ENCODE measurements at places on chromosomes 7 and 10. TPM values are rescaled to one million over a fixed set of nuclear protein-coding genes. Genes with fewer than 3 reads are reported as not detected.

GRCh38 chr10:1662438-1663025, 74.8 kb downstream of the ADARB2 start:
- no peak for DNase-seq
- H3K27me3 ChIP-seq, result peaks cover 39% of the 10 kb centered on the region
- H3K27ac ChIP-seq, result no peak overlapping the region
- no peaks in the 10 kb centered on the region for H3K36me3 ChIP-seq

- H3K36me3 ChIP-seq, result no peaks in the 10 kb centered on the region
- DNase-seq, result no peak
- no peak overlapping the region for H3K4me3 ChIP-seq
- H3K27ac ChIP-seq, result no peak overlapping the region
- H3K4me1 ChIP-seq, result no peaks in the 10 kb centered on the region
Measured at GRCh38 chr10:124676416-124677062, 67.6 kb downstream of the FAM53B start.

DNA sequence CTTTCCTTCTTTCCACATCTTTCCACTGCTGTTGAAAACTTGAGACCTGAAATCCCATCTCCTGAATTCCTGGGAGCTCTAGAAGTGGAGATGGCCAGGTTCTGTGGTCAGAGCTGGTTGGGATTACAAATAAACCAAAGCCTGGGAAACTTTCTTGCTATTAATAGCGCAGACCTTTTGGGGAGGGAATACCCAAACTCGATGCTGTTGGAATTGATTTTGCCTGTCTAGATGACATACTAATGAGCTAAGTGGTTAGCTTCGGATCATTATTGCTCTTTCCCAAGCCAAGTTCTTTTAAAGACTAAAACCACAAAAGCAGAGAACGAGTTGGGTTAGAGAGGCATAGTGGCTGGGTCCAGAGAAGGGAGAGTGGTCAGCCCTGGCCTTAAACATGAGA, 76.6 kb downstream of the TCF7L2 start:
- no peak overlapping the region for H3K4me3 ChIP-seq
- no peaks in the 10 kb centered on the region for H3K27me3 ChIP-seq
- peaks cover 11% of the 10 kb centered on the region for H3K36me3 ChIP-seq
- H3K4me1 ChIP-seq, result peaks cover 40% of the 10 kb centered on the region

STRIP2 gene
- total RNA-seq, result 10.1 TPM

GRCh38 chr10:105041956-105042355, 400.9 kb downstream of the SORCS3 start:
- no peaks in the 10 kb centered on the region for H3K4me1 ChIP-seq
- no peak overlapping the region for H3K4me3 ChIP-seq
- no peak for DNase-seq
- H3K36me3 ChIP-seq, result no peaks in the 10 kb centered on the region

ATOH7 gene
- not detected for total RNA-seq
